ENCODE measurements at places on chromosomes 16 and 17.

DNA sequence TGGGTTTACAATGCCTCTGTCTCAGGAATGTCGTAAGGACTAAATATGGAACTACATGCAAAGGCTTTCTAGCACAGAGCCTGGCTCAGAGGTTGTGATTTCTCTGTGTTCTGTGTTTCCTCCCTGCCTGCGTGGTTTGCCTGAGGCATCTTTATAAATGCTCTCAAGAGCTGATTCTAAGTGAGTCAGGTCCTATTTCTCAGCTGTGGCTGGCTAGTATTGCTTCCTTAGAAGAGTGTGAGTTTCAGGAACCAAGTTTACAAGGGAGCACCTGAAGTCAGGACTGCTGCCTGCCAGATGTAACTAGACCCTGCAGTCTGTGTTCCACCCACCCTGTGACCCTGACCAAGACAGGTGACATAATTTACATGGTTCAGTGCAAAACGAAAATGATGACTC lies 8.0 kb upstream of the CCL1 start:
- DNase-seq: no peak

DNA sequence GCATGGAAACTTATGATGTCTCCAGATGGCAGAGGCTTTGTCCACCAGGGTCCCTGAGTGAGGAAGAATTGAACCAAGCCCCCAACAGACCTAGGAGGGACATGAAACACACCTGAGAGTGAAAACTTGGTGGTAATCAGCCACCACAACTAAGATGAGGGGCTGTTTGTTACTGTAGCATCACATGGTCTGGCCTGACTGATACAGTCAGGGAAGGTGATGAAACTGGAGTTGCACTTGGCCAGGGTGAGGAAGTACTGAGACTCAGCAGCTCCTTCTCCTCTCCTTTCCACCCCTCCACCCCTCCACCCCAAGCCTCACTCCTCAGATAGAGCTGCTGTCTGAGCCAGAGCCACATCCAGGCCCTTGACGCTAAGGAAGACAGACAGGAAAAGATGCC lies 37.2 kb downstream of the C16orf82 start:
- DNase-seq: no peak

- no peak for DNase-seq
Measured at GRCh38 chr17:39793301-39793872, 55.6 kb downstream of the GRB7 start.

DNA sequence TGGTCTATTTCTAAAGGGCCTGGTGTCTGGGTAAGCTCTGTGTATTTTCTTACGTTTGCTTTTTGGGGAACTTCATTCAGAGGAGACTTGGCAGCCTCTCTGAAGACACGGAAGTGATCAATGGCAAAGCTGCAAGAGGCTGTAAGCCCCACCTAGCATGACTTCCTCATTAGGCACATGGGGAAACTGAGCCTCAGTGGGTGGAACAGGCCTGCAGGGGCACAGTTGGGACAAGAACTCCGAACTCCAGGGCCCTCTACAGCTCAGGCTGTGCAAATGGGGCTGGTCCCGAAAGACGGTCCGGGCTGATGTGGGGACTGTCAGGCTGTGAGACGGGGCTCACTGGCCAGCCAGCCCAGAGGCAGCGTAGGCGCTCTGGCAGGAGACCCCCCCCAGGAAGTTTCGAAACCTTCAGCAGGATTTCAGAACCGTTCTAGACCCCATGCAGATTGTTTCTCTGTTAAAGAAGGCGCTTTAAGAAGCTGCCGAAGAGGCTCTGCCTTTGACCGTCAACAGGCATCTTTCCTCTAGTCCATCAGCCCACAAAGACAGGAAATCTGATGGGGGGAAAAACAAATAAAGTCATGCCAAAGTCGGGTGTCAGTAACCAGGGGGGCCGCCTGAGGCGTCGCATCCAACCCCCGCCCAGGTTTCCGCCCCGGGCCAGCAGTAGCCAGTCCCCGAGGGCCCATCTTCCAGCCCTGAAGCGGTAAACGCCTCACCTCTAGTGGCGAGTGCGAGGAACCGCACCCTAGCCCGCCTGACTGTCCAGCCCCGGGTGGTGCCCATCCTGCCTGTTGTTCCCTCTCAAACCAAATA lies 79.8 kb upstream of the TBC1D3K start:
- DNase-seq: no peak

GRCh38 chr17:40577611-40578065 lies 12.4 kb upstream of the CCR7 start:
- DNase-seq: no peak

GRCh38 chr17:77304051-77304745 lies 163.4 kb downstream of the SEC14L1 start:
- no peak for DNase-seq

GRCh38 chr16:69523566-69524305 lies 42.0 kb upstream of the NFAT5 start:
- no peak for DNase-seq

GRCh38 chr16:4695473-4696171 lies 2.3 kb downstream of the NUDT16L1 start:
- DNase-seq: no peak

DNA sequence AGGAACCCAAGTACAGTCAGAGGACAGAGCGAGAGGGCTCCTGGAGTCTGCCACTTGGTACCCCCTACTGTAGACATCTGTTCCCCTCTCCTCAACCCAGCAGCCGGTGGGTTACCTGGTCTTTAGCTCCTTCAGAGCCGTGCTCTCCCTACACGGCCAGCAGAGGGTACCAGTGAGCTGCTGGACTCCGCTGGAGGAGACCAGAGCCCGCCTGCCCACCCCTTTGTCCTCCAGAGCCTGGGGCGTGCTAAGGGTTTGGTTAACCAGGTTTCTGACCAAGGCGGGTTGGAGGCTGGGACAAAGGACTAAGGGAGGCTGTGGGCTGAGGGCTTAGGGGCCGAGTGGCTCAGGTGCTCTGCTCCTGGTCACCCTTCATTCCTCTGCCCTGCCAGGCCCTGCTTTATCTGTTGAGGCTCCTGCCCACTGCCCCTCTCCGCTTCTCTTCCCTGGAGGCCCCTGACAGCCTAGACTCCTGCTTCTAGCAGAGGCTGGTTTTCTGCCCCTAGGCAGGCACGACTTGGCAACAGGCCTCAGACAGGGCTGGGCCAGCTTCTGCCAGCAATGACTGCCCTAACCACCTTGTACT lies 2.7 kb upstream of the HSD11B2 start:
- no peak for DNase-seq

- no peak for DNase-seq
Measured at GRCh38 chr16:13070268-13070667, 168.9 kb downstream of the SHISA9 start.

- DNase-seq: no peak
Measured at GRCh38 chr16:85233516-85233915, 121.2 kb upstream of the CIBAR2 start.

GRCh38 chr17:78652024-78652423 lies 74.8 kb upstream of the DNAH17 start:
- no peak for DNase-seq

- no peak for DNase-seq
Measured at GRCh38 chr16:54283725-54284318, 2.8 kb downstream of the IRX3 start.

DNA sequence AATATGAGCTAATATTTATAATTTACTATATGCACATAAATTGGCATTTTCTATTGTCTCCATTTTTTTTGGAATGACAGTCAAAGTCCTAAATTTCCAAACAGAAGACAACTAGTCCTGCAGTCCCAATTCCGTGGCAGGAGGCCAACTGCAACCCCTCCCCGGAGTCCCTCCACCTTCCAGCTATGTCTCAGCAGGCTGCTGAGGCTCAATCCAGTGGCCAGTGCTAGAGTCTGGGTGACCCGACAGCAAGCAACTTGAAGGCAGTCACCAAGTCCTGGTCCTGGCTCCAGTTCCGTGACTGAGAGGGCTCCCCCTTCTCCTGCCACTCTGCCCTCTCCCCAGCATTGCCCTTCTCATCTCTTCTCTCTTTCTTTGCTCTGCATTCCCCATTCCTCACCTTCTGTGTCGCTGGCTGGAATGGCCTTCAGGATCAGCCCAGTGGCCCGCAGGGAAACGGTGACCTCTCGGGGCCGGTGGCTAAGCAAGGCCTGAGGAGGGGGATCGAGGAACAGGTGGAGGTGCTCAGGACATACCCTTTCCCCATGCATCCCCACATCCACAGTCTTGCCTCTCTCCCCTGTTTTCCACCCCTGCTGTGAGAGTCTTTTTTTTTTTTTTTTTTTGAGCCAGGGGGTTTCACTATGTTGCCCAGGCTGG lies 22.4 kb upstream of the MFSD6L start:
- no peak for DNase-seq

GRCh38 chr16:4511441-4512082 lies 27.0 kb downstream of the CDIP1 start:
- DNase-seq: no peak

DNA sequence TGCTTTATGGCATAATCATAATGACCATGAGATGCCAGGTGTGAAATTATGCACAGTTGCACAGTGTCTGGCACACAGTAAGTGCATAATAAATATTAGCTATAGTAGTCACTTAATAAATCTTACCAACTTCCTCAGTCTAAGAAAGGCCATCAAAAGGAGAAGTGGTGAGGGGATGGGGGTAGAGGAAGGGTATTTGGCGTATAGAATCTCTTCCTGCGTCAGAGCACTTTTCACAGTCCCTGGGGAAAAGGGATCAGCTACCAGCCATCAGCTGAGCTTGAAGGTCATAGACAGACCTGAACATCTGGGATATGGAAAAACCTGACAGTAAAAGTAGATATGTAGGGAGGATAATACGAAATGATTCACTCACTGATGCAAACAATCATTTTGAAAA lies 5.8 kb downstream of the CRHR1 start:
- no peak for DNase-seq

GRCh38 chr16:58299757-58300349 lies 5.0 kb upstream of the PRSS54 start:
- DNase-seq: no peak

GRCh38 chr17:40035162-40035559 lies 19.0 kb downstream of the MED24 start:
- no peak for DNase-seq
